Mesothelial cell of epicardium (in vitro differentiated cells): ENCODE measurements at places on chromosomes 12 and 14. TPM values are rescaled to one million over a fixed set of nuclear protein-coding genes. Genes with fewer than 3 reads are reported as not detected.

DNA sequence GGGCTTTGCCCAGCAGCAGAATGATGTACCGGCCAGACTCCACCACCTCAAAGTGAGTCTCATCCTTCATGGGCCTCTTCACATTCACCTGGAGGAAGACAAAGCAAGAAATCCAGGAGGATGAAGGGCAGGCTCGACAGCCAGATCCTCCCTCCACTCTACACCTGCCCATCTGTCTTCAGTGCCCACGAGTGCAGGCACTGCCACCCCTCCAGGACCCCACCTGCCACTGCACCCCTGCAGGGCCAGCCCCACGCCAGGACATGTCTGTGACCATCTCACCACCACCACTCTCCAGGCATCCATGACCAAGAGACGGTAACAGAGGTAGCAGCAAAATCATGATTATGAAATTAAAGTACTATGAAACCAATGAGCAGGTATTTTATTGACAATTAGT lies 84.3 kb upstream of the ANO2 start:
- H3K4me3 ChIP-seq, result no peak overlapping the region
- peak; percentile 20 for DNase-seq
- no peak overlapping the region for H3K27ac ChIP-seq
- no peaks in the 10 kb centered on the region for H3K36me3 ChIP-seq
- peaks cover under 1% of the 10 kb centered on the region for H3K4me1 ChIP-seq
- peaks cover 2% of the 10 kb centered on the region for H3K27me3 ChIP-seq

- no peak overlapping the region for H3K27ac ChIP-seq
- DNase-seq, result no peak
- H3K27me3 ChIP-seq, result peaks cover 93% of the 10 kb centered on the region
- peaks cover 2% of the 10 kb centered on the region for H3K4me1 ChIP-seq
- H3K36me3 ChIP-seq, result no peaks in the 10 kb centered on the region
Observed at GRCh38 chr14:56796259-56796658, 14.0 kb downstream of the OTX2 start.

DNA sequence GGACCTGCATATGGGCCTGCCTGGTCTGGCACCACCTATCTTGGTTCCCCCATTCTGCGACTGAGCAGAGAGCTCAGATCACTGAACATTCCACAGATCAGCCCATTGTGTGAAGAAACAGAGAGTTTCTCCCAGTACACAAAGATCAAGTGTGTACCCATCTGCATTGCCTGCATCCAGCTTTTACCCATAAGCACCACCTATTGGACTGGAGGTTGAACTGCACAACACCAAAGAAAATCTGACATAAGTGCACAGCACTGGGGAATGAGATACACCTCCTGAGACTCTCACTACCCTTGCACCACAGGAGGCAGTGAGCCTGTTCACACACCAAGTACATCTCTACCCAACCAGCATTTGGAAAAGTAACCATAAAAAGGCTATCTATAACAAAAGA lies 362.6 kb upstream of the CLEC14A start:
- no peak overlapping the region for H3K4me3 ChIP-seq
- DNase-seq, result no peak
- H3K4me1 ChIP-seq, result no peaks in the 10 kb centered on the region
- H3K27me3 ChIP-seq, result no peaks in the 10 kb centered on the region
- no peaks in the 10 kb centered on the region for H3K36me3 ChIP-seq

GRCh38 chr12:52073531-52074381 lies 4.0 kb downstream of the ATG101 start:
- H3K4me3 ChIP-seq, result no peak overlapping the region
- no peaks in the 10 kb centered on the region for H3K27me3 ChIP-seq
- H3K4me1 ChIP-seq, result peaks cover 32% of the 10 kb centered on the region
- DNase-seq, result no peak

Gene TSHR
- not detected in 3 replicates for total RNA-seq

Gene RIMBP2
- 7.6 to 8.6 TPM (median 8.3 TPM) in 3 replicates for total RNA-seq
